ENCODE measurements at places on chromosomes 5 and 9. TPM values are rescaled to one million over a fixed set of nuclear protein-coding genes. Genes with fewer than 3 reads are reported as not detected.

GRCh38 chr5:149561848-149562247, 10.6 kb upstream of the CSNK1A1 start:
- peak; percentile 96 for DNase-seq

DNA sequence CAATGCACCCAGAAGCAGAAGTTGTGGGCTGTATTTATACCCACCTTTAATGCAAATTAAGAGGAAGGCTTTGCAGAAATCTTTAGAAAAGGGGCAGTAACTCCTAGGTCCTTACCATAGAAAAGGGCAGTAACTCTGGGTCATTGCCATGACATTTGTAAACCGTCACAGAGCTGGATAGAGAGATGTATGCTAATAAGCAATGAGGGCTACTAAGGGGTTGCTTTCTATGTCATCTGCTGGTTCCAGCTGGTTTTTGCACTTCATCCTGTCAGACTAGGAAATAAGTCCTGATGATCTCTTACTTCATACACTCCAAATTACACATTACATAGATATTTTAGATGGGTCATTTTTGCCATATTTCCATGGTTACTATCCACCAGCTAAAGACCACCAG, 299.1 kb upstream of the TYRP1 start:
- no peak for DNase-seq

- DNase-seq, result no peak
These were observed 69.0 kb upstream of the GLRX start for GRCh38 chr5:95891499-95891898.

DNA sequence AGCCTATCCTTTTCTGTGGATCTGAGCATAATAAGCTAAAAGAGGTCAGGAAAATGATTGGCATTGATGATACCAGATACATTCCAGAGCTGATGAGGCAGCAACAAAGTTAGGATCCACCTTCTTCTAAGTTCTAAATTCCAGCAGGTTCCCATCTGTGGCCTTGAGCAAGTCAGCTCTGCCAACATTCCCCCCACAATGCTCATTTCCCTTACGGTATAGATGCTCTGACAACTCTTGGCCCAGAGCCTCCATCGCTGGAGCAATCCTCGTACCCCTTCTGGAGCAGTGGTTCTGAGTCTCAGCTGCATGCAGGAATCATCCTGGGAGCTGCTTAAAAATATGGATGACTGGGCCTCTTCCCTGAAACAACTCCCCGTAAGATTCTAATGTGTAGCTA, 78.1 kb downstream of the MED27 start:
- no peak for DNase-seq

Gene DMRTA1
- 1.1 TPM for total RNA-seq

- DNase-seq, result peak; percentile 70
These were observed 74.3 kb downstream of the MUSK start for GRCh38 chr9:110742741-110743371.

GRCh38 chr9:129606161-129607026, 14.5 kb downstream of the C9orf50 start:
- DNase-seq, result no peak

Gene IFNA2
- total RNA-seq, result not detected

DNA sequence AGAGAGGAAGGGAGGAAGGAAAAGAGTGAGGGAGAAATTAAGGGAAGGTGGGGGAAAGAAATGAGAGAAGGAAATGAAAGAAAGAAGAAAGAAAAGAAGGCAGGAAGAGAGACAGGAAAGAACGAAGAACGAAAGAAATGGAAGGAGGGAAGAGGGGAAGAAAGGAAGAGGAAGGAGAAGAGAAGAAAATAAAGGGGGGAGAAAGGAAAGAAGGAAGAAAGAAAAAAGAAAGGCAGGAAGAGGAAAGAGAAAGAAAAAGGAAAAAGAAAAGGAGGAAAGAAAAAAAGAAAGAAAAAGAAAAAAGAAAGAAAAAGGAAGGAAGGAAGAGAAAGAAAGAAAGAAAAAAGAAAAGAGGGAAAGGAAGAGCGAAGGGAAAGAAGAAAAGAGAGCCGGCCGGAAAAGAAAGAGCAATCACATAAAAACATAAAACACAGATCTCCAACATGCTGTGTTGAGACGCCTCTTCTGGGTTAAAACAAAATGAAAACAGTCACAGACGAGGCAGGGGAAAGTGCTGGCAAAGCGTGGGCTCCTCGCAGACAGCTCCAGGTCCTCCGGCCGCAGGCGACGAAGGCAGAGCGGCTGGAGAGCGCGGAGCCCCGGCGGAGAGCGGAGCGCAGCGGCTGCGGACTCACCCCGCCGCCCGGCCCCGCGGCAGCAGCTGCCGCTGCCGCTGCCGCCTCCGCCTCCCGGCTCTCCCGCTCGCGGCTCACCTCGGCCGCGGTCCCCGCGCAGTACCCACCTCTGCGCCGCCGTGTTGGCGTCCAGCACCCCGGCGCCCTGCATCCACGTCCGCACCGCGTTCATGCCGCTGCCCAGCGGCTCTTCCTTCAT, 896 bp downstream of the EBF1 start:
- peak; percentile 59 for DNase-seq

Gene VCAN
- 246 TPM for total RNA-seq

Gene ACER2
- 1.5 TPM for total RNA-seq

Gene STK32A
- 0.84 TPM for total RNA-seq

GRCh38 chr5:158780656-158781237, 319.0 kb downstream of the EBF1 start:
- no peak for DNase-seq

DNA sequence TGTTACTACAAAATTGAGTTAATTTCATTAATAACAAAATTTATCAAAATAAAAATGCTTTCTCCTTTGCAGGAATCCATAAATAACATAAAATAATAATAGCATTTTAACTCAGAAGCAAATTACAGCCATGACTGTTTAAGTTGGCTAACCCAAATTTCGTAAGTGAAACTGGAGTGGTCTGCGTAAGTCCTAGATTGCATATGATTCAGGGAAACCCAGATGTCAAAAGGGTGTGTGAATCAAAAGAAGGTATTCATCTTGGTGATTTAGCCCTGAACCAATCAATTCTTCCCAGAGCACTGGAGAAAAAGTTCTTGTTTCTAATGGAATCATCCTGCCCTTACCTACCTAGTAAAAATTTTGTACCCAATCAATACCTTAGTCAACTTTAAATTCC, 547.6 kb downstream of the RAB3C start:
- no peak for DNase-seq

Gene UBLCP1
- 42.3 TPM for total RNA-seq

Gene IRX4
- total RNA-seq, result not detected

Gene RANBP17
- total RNA-seq, result 9.5 TPM

DNA sequence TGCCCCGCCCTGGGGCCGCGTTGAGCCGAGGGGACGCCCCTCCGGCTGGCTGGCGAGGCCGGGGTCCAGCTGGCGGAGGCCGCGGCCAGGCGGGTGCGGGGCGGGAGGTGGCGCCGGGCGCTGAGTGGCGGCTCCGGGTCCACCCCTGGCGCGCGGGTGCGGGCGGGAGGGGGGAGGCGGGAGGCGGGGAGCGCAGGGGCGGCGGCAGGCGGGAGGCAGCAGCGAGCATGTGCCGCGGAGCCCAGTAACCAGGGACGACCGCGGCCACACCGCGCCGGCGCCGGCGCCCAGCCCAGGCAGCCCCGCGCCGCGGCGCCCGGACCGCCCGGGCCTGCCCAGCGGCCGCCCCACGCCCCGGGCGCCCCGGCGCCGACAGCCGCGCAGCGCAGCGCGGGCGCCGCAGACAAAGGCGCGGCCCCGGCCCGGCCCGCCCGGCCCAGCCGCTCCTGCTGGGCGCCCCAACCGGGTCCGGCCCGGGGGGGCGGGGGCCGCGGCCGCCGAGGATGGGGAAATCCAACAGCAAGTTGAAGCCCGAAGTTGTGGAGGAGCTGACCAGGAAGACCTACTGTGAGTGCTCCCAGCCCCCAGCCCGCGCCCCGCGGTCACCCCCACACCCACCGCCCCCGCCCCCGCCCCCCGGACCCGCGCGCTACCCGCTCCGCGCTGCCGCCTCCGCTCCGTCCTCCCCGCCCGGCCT, at the start of gene NCS1:
Gene NCS1 (plus strand): TSS at position 244 of the 697 bp plus-strand sequence. CDS start 260 bp downstream, at position 504.
- DNase-seq, result peak; percentile 68

DNA sequence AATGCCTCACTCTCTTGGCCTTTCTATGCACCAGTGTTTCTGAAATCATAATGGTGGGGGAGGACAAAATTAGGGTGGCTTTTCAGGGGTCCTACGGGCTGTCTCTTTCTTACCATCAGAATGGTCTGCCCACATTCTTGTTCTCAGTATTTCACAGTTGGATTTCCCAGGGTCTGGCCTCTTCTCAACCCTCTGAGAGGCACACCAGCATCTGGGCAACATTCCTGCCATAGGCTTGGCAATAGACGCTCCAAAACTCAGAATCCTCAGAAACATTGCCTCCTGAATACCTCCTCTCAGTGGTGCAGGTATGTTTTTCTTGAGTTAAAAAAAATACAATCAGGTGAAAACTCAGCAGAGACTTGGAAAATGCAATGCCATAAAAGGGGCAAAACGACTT, 358.3 kb downstream of the NTRK2 start:
- no peak for DNase-seq

GRCh38 chr5:12780536-12780935, 876.3 kb upstream of the CTNND2 start:
- no peak for DNase-seq

Gene TMC1
- 0.29 TPM for total RNA-seq

Gene TOMM5
- total RNA-seq, result 265 TPM

Gene GCNT4
- not detected for total RNA-seq

Gene SLC25A25
- 4.6 TPM for total RNA-seq

DNA sequence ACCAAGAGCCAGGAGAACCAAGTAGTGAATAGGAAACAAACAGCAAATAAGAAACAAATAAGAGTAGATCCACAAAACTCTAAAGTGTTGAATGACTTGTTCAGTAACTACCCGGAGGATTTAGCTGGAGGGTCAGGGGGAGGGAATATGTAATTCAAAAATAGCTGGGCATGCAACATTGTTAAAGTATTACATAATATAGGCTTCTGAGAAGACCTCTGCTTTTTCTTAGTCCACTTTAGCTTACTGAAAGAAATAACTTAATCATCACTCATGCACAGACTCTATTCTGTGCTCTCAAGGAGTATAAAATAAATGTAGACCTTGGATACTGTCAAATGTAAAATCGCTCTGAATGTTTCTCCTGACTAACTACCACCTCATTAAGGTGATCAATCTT, 183.2 kb upstream of the POU5F2 start:
- DNase-seq, result no peak

- peak; percentile 79 for DNase-seq
These were observed 70.6 kb downstream of the DPYSL3 start for GRCh38 chr5:147439254-147439653.

GRCh38 chr9:4435197-4435596, 55.1 kb upstream of the SLC1A1 start:
- peak; percentile 75 for DNase-seq

Gene EIF4EBP3
- not detected for total RNA-seq
